ENCODE measurements at places on chromosomes 16 and 17. TPM values are rescaled to one million over a fixed set of nuclear protein-coding genes. Genes with fewer than 3 reads are reported as not detected.

The CTRB2 gene
- 8.9 TPM for total RNA-seq

The HCRT gene
- 0.41 TPM for total RNA-seq

The CA4 gene
- not detected for total RNA-seq

The PRRT2 gene
- total RNA-seq = 0.35 TPM

The SLC13A5 gene
- total RNA-seq = 0.23 TPM

The IL34 gene
- total RNA-seq = not detected

Measured in GM12878 (cell line).